GM12865 (cell line): ENCODE measurements at places on chromosomes 1 and 21.

- DNase-seq = no peak
Observed at GRCh38 chr1:88208389-88208788, 475.7 kb upstream of the PKN2 start.

DNA sequence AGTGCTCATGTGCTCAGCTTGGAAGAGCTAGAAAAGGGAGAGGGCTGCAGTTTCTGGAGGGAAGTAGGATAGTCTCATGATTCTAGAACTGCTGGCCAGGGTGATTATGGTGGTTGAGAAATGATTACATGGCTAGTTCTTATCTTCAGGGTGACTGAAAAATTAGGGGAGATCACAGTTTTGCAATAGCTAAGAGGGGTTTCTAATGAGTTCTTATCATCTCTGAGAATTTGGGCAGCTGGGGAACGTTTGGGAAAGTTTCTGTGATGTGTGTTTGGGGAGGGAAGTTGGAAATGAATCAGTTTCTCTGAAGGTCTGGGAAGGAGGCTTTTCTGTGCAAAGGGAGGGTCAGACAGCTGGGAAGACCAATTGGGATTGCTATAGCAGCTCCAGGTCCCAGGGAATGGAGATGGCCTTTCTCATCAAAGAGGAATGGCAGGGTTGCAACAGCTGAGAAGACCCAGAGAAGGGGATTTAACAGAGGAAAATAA, 7.6 kb upstream of the RHOU start:
- DNase-seq = no peak

DNA sequence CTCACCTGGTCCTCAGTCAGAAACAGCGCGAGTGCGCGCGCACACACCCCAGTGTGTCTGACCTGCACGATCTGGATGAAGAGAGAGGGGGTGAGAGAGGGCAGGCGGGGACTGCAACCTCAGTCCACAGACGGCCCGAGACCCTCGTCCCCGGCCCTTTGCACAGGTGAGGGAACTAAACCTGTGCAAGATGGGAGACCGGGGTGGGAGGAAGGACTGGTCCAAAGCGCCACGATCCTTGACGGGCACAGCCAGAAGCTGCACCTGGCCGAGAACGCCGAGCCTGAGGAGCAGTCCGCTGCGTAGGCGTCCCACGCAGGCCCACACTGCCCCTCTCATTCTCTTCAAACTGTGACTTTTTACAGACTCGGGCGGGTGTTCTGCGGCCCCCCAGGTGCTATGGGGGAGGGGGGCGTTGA, 519 bp upstream of the IQCC start:
- no peak for DNase-seq

DNA sequence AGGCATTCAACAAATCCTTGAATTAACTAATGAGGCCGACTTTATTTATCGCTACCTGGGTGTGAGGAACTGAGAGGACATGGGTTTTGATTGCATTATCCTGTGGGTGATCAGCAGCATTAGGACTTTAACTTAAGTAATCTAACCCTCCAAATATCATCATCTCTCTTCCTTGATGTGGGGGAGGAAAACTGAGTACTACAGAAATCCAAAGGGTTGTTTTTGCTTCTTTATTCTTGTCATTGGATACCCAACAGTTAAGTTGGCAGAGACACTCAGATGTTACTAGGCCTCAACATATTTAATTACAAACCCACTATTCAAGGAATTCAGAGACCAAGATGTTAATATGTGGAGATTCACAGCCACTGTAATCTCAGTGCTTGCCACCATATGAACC, 97.4 kb upstream of the ST6GALNAC5 start:
- DNase-seq = no peak

- peak; percentile 66 for DNase-seq
Observed at GRCh38 chr1:161792740-161793139, 26.6 kb downstream of the ATF6 start.

- DNase-seq = no peak
Observed at GRCh38 chr1:154923695-154924094, 12.8 kb downstream of the PMVK start.

DNA sequence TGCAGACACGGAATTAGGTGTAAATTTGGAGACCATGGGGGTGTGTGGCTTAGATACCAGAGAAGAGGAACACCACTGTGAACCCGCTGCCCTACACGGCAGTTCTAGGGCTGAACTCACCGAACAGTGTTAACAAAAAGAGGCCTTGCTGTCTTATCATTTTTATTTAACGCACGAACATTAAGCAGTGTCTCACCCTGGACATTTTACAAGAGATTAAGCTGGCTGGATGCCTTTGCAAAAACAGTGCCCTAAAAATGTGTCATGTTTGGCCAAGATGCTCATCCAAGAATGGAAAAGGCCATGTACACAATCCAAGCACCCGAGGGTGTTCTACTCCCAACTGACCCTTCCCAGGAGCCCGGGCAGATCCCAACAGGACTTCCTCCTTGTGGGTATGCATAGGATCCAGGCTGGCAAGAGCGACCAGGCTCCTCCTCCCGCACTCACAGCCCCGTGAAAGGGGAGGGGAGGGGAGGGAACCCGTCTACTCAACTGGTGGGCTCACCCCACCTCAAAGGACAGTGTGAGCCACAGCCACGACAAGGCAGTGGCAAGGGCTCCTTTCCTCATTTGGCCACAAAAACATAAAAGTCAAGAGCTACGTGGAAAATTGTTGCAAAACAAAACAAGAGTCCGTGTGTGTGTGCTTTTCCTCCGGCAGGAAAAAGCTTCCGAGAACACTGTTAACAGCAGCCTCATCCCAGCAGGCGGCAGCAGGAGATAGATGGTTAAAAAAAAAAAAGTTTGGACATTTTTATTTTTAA, 20.3 kb downstream of the C2CD2 start:
- no peak for DNase-seq

DNA sequence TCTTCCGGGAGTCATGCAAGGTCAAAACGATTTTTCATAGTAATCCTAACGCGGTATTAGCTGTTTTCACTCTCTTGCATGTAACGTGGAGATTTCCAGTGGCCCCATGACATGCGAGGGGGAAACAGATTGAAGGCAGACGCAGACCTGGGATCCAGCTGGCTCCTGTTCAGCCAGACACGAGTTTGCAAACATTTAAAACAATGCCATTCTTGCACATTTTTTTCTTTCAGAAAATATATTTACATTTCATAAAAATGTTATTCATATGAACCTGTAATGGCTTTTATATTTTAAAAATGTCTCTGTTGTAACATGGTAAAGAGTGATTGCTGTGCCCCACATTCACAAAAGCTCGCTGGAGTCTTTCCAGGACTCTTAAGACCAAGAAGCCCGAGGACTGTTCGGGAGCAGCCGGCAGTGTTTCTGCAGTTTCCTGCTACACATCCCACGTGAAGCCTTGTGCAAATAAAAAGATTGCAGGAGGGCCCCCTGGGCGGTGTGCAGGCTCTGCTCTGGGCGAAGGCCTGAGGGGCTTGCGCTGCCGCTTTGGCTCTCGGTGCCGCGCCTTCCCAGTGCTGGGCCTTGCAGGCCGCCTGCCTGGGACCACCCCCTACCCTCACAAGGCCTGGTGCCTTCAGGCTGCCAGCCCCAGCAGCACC, 184.9 kb downstream of the DYRK1A start:
- DNase-seq = no peak

DNA sequence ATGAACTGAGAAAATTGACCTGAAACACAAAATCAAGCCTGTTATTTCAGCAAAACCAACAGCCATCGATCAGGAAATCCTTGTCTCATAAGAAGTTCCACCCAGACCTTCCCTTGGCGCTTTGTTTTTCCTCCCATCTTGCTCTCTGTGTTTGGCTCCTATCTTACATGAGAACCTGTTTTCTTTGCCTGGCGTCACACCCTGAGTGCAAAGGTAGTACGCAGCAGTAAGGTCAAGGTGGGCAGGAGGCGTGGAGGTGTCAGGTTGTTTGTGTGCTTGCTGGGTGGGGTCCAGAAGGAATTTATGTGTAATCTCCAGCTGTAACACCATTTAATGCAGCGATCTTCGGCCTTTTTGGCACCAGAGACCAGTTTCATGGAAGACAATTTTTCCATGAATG, 50.5 kb downstream of the C1orf21 start:
- DNase-seq = no peak

- DNase-seq = no peak
Observed at GRCh38 chr1:106222403-106222802, 834.1 kb upstream of the PRMT6 start.
